ENCODE measurements at places on chromosomes 5 and 9. TPM values are rescaled to one million over a fixed set of nuclear protein-coding genes. Genes with fewer than 3 reads are reported as not detected.

Gene CARD9
- total RNA-seq: 1.9 TPM

Gene NIPAL4
- 0.58 TPM for total RNA-seq

Gene OSMR
- 36.7 TPM for total RNA-seq

Gene OR1J2
- not detected for total RNA-seq

Gene ARL14EPL
- total RNA-seq: not detected

Gene BHMT2
- 2.6 TPM for total RNA-seq

Gene CEL
- not detected for total RNA-seq

Gene TPPP
- total RNA-seq: 11.0 TPM

Gene CERCAM
- 22.8 TPM for total RNA-seq

Gene CDKN2B
- total RNA-seq: 0.58 TPM

Gene DCAF12
- total RNA-seq: 54.3 TPM

Gene PCDHGC5
- 3.5 TPM for total RNA-seq

Gene SH3TC2
- under 0.01 TPM for total RNA-seq

Gene MARCHF3
- 2.6 TPM for total RNA-seq

Gene PCDHGA10
- total RNA-seq: 5.3 TPM

Gene SPINK1
- 1,621 TPM for total RNA-seq

Gene TIMD4
- 2.0 TPM for total RNA-seq

Gene SLU7
- total RNA-seq: 50.3 TPM

Gene RANBP3L
- total RNA-seq: 2.9 TPM

Gene COL15A1
- total RNA-seq: 32.2 TPM

Gene AGXT2
- not detected for total RNA-seq

Gene FAT2
- total RNA-seq: 0.18 TPM

Gene ZFP2
- total RNA-seq: 1.4 TPM

Gene CCNJL
- total RNA-seq: 4.5 TPM

Gene SPATA31D4
- not detected for total RNA-seq

Gene ABITRAM
- 5.9 TPM for total RNA-seq

Gene UNC5A
- total RNA-seq: 0.72 TPM

Gene FBXW2
- total RNA-seq: 12.3 TPM

Gene CCDC69
- 36.2 TPM for total RNA-seq

Gene PCDHA9
- total RNA-seq: 0.45 TPM

Gene STPG3
- not detected for total RNA-seq

Gene DPH7
- total RNA-seq: 14.3 TPM

Gene ABHD17B
- 11.1 TPM for total RNA-seq

Gene CAVIN4
- total RNA-seq: not detected

Gene RIMOC1
- 9.4 TPM for total RNA-seq

Gene HOMER1
- 4.6 TPM for total RNA-seq

Gene MCC
- total RNA-seq: 35.1 TPM

Gene SPINK13
- not detected for total RNA-seq

Gene KIF4B
- total RNA-seq: not detected

Gene LCN15
- total RNA-seq: not detected

Gene ELAVL2
- not detected for total RNA-seq

Gene TLN1
- total RNA-seq: 223 TPM

Gene PCDHB15
- total RNA-seq: not detected

Gene SEMA5A
- total RNA-seq: 5.2 TPM

Gene CTSV
- 0.43 TPM for total RNA-seq

Gene PCDHB2
- total RNA-seq: 0.43 TPM

Gene C5orf58
- not detected for total RNA-seq

Gene SMIM33
- not detected for total RNA-seq

Gene SPINK6
- not detected for total RNA-seq

Gene HTR4
- 0.92 TPM for total RNA-seq

Gene OCLN
- 32.6 TPM for total RNA-seq

Gene ADAMTS2
- total RNA-seq: 34.5 TPM

Gene GRM6
- not detected for total RNA-seq

Gene GLRA1
- not detected for total RNA-seq

Gene ST6GALNAC4
- 3.7 TPM for total RNA-seq

Gene CCIN
- not detected for total RNA-seq

Gene NR5A1
- not detected for total RNA-seq

All from stomach (tissue), 19 donors.